Activated CD4-positive, alpha-beta T cell treated with anti-CD3 and anti-CD28 coated beads for 48 hours (primary cell): ENCODE measurements at places on chromosomes 1 and 21.

- no peak for DNase-seq
These were observed 22.8 kb upstream of the CSF1 start for GRCh38 chr1:109887884-109888283.

- no peak for DNase-seq
These were observed 336.4 kb downstream of the SMYD3 start for GRCh38 chr1:246170574-246171261.

DNA sequence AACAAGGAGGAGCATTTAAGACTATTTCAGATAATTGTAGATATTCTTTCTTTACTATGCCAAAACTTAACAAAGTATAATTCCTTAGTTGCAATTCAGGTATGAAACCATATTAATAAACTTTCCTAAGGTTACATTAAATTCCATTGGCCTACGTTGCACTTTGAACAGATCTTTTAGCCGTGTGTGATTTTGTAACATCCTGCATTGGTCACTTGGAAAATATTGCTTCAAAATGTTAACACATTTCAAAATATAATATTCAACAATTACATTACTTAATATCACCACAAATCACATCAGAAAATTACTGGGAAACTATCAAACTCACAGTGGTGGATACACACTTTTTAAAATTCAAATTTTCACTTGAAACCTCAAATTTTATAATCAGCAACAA is 20.2 kb downstream of the ETS2 start:
- DNase-seq = no peak

DNA sequence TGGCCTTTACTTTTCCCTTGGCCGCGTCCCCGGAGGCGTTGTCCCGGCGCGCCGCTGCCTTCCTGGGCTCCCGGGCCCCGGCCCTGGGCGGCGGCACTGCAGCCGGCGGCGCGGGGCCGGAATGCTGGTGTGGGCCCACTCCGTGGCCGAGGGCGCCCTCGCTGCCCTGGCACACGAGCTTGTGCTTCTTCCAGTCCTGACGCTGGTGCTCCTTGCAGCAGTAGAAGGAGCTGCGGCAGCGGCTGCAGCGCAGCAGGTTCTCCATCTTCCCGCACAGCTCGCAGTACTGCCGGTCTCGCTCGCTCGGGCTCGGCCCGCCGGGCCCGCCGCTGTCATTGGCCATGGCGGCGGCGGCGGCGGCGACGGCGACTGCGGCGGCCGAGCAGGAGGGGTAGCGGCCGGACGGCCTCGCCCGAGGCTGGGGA is 529 bp downstream of the EGLN1 start:
- no peak for DNase-seq

DNA sequence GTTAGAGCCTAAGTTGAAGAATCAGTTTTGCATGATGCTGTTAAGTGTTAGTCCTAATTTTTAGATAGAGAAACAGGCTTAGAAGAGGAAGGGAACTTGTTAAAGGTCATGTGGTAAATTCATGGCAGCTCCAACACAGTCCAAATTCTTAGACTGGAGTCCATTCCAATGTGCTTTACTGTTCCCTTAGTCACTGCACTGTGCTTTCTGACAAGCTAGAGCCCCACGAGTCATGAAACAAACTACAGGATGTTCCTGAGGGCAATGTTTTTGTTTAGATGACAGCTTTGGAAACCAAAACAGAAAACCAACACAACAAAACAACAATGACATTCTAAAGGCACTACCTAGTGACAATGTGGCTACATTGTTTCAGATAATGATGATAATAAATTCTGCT is 23.1 kb upstream of the RGS4 start:
- DNase-seq = no peak

GRCh38 chr1:212606395-212607205 is 2.0 kb upstream of the ATF3 start:
- peak; percentile 52 for DNase-seq

DNA sequence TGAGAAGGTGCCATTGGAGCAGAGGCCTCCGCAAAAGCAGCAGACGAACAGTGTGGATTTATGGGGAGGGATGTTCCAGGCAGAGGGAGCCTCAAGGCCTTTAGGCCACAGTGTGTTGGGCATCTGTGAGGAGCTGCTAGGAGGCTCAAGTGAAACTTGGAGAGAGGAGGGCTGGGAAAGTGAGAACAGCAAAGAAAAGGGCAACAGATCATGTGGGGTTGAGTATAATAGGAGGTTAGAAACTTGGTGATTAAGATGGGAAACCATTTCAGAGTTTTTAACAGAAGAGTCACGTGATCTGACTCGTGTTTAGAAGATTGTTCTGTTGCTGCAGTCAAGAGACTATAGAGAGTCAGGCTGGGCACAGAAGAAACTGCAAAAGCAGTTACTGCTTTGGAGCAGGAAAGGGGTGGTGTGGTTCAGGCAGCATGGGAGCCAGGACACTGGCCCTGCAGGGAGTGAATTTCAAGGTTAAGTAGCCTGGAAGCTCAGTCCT is 277.0 kb downstream of the DISC1 start:
- no peak for DNase-seq

- DNase-seq = peak; percentile 3
These were observed 87.8 kb downstream of the DNM3 start for GRCh38 chr1:171929121-171929520.

- DNase-seq = peak; percentile 46
These were observed 1.8 kb downstream of the PTTG1IP start for GRCh38 chr21:44871576-44872269.

- no peak for DNase-seq
These were observed 188.4 kb downstream of the BACH1 start for GRCh38 chr21:29487154-29487553.
